Stimulated activated CD4-positive, alpha-beta T cell treated with anti-CD3 and anti-CD28 coated beads, Interleukin-15, amount 100 ng/mL, for 1 hour (primary cell): ENCODE measurements at places on chromosomes 3 and 15.

DNA sequence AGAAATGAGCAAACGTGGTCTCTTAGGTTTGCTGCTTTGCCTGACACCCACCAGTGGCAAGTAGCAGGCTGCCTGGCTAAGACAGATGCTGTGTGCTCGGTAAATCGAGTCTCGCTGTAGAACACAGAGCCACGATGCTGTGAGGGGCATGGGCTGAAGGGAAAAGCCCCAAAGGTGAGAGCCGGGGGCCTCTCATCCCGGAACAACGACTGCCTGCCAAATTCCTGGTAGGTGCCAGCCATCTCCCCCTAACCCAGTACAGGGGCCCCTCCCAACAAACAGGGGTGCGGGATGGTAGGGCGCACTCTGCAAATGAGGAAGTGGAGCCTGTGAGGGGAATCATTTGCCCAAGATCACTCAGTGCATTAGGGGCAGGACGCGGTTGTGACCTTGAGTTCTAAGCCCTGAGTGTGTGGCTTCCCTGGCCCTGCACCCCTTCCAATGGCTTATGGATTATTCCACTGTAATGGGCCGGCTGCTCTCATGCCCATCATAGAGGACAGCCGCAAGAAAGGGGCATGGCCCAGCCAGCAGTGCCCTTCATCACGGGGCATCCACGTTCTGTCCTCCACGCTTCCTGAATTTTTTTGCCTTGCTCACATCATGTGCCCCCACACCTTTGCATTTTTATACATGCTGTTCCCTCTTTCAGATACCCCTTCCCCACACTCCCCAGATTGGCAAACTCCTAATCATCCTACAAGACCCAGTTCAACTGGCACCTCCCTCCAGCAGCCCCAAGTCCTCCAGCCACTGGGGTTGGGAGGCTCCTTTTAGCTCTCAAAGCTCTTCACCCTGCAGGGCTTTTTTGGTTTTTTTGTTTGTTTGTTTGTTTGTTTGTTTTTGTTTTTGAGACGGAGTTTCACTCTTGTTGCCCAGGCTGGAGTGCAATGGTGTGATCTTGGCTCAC, 125.4 kb downstream of the NUP210 start:
- no peak for DNase-seq

GRCh38 chr3:22117751-22118346, 366.8 kb upstream of the ZNF385D start:
- no peak for DNase-seq

GRCh38 chr15:48638963-48639362, 6.5 kb downstream of the FBN1 start:
- no peak for DNase-seq

- DNase-seq = no peak
Measured at GRCh38 chr3:5205165-5205941, 17.8 kb downstream of the EDEM1 start.

GRCh38 chr15:82904574-82904973, 47.9 kb downstream of the HOMER2 start:
- no peak for DNase-seq

DNA sequence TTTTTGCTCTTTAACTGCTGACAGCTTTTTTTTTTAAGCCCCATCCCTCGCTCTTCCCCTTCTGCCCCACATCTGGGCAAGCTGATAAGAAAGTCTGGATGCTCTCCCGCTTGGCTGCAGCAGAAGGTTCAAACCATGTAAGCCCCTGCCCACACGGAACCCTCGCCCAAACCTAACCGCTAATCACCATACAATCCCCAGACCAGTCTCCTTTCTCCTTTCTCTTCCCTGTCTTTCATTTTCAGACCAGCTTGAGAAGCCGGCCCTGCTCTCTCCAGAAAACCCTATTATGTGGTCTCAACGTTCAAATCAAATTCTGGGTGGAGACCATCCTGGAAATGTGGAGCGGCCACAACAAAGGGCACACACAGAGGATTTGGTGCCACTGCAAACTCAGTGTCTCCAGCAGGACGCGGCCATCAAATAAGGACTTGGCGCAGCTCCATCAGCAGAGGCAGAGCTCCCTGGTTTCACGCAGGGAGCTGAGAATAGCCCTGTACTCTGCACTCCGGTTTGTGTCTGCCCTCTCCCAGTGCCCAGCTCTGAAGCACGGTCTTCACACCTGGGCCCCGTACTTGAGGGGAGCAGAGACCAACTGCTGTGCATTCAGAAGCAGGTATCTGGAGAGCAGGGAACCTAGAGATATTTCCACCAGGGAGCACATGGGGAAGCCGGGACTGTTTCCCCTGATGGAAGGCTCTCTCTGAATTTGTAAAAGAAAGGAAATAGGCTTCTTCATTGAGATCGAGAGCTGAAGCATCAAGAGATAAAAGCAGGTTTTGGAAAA, 92.6 kb downstream of the XXYLT1 start:
- no peak for DNase-seq

DNA sequence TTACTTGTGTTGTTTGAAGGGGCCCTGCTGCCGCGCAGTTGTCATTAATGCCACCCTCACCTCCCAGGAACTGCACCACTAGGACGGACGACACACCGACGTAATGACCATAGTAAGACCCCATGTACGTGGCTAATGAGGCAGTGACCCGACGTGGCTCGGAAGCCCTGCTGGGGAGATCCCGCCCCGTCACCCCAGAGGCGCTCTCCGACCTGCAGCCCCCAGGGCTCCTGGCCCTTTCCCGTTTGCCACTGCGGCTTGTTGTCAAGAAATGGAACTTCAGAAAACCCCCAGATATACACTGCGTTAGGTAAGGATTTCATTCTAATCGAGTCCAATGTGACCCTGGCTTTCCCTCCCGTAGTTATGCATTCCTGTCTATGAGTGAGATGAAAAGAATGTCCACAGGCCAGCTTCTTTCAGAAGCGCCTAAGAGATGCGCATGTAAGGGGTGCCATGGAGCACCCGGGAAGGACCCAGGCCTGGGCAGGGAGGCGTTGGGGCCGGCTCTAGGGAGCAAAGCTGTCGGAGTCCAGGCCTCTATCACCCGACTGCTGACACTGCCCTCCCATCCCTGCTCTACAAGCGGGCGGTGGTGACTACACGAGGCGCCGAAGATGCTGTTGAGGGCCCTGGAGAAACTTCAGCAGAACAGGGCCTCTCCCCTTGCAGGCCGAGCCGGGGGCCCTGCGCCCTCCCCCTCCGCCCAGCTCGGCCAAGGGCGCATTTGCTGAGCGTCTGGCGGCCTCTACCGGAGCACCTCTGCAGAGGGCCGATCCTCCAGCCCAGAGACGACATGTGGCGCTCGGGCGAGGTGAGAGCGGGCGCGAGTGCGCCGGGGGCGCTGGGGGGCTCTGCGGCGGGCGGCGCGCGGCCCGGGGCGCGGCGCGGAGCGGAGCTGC, at the start of gene GABRA5:
GABRA5 (plus strand) TSS at position 765 of the 902 bp plus-strand sequence. CDS start 2,187 bp downstream, outside the sequence.
- no peak for DNase-seq
